ENCODE measurements at places on chromosomes 11 and 22.

DNA sequence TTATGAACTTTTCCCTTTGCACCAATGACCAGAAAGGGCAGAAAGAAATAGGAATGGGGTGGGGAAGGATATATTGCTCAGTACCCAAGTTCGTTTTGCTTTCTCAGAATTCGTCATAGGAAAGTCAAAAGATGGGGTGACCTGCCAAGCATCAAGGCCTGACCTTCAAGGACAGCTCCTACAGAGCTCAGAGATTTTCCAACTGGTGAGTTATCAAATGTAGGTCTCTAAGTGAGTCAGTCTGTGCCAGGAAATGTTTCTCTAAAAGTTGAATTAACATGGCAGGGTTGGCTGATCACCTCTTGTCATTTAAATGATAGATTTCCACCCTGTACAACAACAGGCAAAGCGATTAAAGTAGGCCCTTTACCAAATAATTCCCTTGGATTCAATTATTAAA is 307.2 kb downstream of the CADM1 start:
- no peak for DNase-seq

DNA sequence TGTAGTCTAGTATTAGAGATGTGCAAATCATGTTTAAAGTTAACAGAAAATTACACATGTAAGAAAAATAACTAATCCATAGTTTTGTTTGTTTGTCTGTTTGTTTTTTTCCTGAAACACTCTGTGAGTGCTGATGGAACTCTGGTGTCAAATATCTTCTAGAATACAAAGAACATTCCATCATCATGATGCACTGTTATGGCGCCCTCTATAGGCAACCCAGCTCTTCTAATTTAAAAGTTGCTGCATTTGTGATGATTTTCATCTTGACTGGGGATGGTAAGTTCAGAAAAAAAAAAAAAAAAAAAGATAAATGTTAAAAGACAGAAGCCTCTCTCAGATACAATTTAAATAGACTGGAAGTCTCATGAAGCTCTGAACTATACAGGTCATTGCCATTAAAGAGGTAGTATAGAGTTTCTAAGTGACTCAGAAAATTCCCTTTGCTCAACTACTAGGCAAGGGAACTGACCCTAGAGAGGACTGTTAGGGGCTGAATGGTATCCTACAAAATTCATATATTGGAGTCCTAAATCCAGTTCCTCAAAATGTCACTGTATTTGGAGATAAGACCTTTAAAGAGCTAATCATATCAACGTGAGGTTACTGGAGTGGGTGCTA is 597.2 kb upstream of the ANO3 start:
- DNase-seq, result no peak

DNA sequence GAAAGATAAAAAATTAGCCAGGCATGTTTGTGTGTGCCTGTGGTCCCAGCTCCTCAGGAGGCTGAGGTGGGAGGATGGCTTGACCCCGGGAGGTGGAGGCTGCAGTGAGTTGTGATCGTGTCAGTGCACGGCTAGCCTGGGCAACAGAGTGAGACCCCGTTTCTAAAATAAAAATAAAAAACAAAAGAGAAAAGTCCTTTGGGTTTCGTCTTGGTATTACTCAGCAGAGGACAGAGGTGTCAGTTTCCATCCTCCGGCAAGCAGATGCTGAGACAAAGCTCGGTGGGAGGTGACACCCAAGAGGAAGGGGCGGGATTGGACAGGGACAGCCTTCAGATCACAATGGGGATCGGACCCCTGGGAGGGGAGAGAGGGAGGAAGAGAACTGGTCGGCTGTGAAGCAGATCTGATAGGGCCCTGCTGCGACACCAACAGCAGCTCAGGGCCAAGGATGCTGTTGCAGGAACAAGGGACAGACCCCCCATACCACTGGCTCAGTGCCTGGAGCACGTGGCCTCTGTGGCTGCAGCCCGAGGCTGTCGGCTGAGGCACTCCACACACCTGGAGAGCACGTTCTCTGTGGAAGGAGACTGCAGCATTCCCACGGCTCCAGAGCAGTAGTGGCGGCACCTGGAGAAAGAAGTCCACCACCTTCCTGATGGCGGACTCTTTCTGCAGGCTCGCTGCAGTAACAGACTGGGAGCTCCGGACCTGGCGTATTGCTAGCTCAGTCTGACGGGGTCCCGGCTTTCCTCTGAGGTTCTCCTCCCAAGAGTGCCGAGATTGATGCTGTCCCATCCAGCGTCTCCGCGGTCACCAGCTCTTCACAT is 5.2 kb upstream of the BID start:
- DNase-seq, result no peak

DNA sequence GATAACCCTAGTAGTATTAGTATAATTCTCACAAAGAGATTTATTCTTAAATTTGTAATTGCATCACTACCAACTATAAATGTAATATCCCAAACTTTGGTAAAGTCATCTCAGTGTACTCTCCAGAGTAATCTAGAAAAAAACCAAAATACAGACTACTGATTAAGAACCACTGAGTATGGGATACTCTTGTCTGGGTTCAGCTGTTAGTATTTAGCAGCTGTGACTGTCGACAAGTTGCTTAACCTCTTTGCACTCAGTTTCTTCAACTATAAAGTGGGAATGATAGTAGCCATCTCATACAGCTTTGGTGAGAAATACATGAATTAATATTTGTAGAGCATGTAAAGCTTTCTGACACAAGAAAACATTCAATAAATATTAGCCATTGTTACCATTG is 35.3 kb downstream of the C11orf65 start:
- no peak for DNase-seq

- DNase-seq, result no peak
Measured at GRCh38 chr11:114083391-114084252, 24.1 kb downstream of the ZBTB16 start.

DNA sequence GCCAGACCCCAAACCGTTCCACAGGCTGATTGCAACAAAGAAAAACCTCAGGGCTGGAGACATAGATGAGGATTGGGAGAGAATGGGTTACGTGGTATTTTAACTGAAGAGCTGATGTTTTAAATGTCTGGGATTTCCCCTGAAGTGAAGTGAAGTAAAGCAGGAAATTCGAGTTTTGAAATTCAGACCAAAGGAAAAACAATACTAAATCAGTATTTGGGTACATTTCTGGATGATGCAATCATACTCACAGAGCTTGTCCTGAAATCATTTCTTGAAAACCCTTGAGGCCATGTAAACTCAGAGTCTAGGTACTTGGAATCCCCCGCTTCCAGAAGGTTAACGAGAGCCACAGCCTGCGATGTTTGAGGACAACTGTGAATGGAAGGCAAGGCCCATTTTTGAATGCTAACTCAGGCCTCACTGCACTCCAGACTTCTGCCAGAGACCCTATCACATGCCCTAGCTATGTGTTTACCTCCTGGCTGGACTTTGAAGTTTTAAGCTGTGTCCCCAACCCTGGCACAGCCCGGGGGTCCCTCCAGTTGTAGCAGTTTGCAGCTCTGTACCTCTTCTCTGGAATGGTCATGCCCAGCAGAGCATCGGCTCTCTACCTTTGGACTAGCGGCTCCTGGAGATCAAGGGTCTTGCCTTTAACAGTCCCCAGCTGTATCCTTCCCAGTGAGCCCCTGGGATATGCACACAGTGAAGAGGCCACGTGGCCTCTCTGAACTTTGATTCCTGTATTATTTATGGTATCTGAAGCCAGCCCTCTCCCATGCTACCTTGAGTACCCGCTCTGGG is 5.4 kb upstream of the FTH1 start:
- DNase-seq, result peak; percentile 97

DNA sequence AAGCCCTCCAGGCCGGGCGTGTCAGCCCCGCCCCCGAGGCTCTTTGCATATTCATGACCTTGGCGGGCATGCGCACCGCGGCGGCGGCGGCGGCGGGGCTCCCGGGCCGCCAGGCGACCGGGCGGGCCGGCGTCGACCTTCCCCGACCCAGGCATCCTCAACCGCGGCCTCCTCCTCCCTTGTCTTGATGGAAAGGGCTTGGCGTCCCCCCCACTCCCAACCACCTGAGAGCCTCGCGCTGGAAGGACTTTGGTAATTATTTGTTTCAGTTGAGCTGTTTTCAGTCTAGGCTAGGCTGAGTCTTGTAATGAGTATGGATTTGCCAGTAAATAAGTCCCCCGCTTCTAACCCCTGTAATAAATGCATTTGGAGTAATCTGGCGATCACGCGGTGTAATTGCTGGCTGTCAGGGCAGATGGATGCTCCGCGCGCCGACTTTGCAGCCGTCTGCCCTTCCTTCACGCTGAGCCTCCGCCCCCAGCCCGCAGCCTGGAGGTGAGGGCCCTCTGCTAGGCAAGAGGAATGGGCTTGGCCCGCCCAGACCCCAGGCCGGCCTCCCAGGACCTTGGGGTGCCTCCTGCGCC is 25.2 kb downstream of the FLRT1 start:
- DNase-seq, result peak; percentile 34

GRCh38 chr22:49820984-49821383 is 6.7 kb downstream of the BRD1 start:
- DNase-seq, result no peak

All from EH (cell line).